ENCODE measurements at places on chromosomes 7 and 10. TPM values are rescaled to one million over a fixed set of nuclear protein-coding genes. Genes with fewer than 3 reads are reported as not detected.

PRXL2A gene
- polyA plus RNA-seq: 123 TPM

KLF14 gene
- 0.70 TPM for polyA plus RNA-seq

FAM131B gene
- polyA plus RNA-seq: 2.7 TPM

SDHAF3 gene
- 40.8 TPM for polyA plus RNA-seq

SVOPL gene
- 4.4 TPM for polyA plus RNA-seq

DNA sequence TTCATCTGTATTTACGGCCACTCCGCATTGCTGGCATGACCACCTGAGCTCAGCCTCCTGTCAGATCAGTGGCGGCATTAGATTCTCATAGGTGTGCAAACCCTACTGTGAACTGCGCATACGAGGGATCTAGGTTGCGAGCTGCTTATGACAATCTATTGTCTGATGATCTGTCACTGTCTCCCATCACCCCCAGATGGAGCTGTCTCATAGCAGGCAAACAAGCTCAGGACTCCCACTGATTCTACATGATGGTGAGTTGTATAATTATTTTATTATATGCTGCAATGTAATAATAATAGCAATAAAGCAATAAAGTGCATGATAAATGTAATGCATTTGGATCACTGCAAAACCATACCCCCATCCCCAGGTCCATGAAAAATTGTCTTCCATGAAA, 1172.9 kb upstream of the AUTS2 start:
- DNase-seq: no peak

GRCh38 chr10:127853868-127854768, 38.6 kb downstream of the CLRN3 start:
- peak; percentile 62 for DNase-seq

GRCh38 chr10:70331486-70332268, 47.9 kb upstream of the NPFFR1 start:
- peak; percentile 22 for DNase-seq

- no peak for DNase-seq
These were observed 294.8 kb downstream of the DOCK4 start for GRCh38 chr7:111911166-111911961.

DNA sequence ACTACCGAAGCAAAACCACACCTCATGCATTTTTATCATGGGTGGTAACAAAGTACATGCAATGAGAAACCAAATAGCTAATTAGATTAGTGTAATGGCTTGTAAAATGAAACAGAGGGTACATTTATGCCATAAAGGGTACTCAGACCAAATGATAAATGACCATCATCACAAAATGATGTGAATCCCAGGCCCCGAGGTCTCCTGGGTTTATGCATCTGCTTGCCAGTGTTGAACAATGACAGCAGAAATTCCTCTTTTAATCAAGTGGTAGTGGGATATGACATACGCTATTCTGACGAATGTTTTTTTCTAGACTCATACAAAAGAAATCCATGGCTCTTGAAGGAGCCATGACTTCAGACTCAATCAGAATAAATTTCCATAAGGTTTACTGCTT, 249.5 kb upstream of the SLC26A5 start:
- no peak for DNase-seq

DNA sequence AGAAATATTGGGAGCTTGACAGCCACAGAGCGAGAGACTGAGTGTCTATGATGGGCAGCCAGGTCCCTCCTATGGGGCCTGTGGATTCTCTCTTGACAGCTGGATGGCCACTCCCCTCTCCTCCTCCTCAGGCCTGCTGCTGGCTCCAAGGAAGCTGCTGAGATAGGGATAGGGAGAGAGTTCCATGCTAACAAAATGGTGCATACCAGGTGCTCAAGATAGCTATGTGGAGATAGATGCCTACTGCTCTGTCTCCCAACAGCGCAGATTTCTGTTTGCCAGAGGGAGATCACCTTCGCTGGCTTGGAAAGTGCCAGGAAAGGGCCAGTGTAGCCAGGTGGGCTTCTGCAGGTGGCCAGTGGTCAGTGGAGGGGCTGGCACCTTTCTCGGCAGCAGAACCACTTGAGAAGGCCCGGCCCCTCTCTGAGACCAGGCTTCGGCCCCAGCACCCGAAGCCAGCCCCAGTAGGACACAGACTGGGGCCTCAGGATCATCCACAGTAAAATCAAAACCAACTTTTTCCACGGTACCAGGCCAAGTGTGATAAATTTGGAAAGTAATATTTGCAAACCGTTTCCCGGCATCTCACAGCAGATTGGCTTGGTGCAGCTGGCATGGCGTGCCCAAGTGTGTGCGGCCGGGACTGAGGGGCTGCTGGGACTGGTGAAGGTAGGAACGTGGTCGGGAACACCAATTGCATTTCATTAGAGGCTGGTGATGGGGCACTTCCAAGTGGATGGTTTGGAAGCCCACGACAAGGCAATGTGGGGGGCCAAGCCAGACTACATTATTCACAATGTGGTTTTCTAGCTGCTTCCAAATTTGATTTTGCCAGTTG, 139.6 kb downstream of the PTPN20 start:
- DNase-seq: no peak

- no peak for DNase-seq
These were observed 28.0 kb upstream of the NDST2 start for GRCh38 chr10:73839276-73839966.

GRCh38 chr7:38801786-38802185, 107.2 kb downstream of the VPS41 start:
- no peak for DNase-seq

- no peak for DNase-seq
These were observed 479.5 kb downstream of the SDK1 start for GRCh38 chr7:3780525-3780924.

GRCh38 chr7:26863518-26864308, 677 bp downstream of the SKAP2 start:
- no peak for DNase-seq
